Lower lobe of right lung (tissue), 2 donors: ENCODE measurements at places on chromosomes 1 and 21. TPM values are rescaled to one million over a fixed set of nuclear protein-coding genes. Genes with fewer than 3 reads are reported as not detected.

- H3K4me1 ChIP-seq, result peaks cover 19% of the 10 kb centered on the region
- no peak overlapping the region for H3K4me3 ChIP-seq
- H3K27me3 ChIP-seq, result no peaks in the 10 kb centered on the region
- no peak overlapping the region for H3K27ac ChIP-seq
Measured at GRCh38 chr21:15446223-15446622, 283.6 kb upstream of the USP25 start.

GRCh38 chr1:32500387-32501209 is 35.7 kb downstream of the ZBTB8B start:
- no peaks in the 10 kb centered on the region for H3K36me3 ChIP-seq
- no peaks in the 10 kb centered on the region for H3K27me3 ChIP-seq
- H3K27ac ChIP-seq, result peak overlapping the region; percentile 98
- peak; percentile 85 for DNase-seq
- H3K4me3 ChIP-seq, result peak overlapping the region; percentile 75
- peaks cover 23% of the 10 kb centered on the region for H3K4me1 ChIP-seq

- H3K27me3 ChIP-seq, result no peaks in the 10 kb centered on the region
- DNase-seq, result no peak
- no peak overlapping the region for H3K27ac ChIP-seq
Measured at GRCh38 chr1:185914089-185914488, 179.9 kb downstream of the HMCN1 start.

DNA sequence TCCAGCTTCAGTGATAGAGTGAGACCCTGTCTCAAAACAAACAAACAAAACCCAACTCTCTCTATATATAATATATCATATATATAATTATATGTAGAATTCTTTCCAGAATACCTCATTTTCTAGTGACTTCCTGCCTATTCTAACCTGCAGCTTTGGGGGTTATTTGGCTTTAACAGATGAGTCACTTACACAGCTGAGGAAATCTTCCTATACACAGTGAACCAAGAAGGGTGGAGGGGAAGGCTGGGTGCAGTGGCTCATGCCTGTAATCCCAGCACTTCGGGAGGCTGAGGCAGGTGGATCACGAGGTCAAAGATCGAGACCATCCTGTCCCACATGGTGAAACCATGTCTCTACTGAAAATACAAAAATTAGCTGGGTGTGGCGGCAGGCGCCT is 9.2 kb downstream of the RAB29 start:
- no peak overlapping the region for H3K4me3 ChIP-seq
- no peaks in the 10 kb centered on the region for H3K27me3 ChIP-seq
- peaks cover 14% of the 10 kb centered on the region for H3K36me3 ChIP-seq
- DNase-seq, result no peak
- no peak overlapping the region for H3K27ac ChIP-seq
- H3K4me1 ChIP-seq, result no peaks in the 10 kb centered on the region

The CTH gene
- total RNA-seq, result 5.0 TPM

DNA sequence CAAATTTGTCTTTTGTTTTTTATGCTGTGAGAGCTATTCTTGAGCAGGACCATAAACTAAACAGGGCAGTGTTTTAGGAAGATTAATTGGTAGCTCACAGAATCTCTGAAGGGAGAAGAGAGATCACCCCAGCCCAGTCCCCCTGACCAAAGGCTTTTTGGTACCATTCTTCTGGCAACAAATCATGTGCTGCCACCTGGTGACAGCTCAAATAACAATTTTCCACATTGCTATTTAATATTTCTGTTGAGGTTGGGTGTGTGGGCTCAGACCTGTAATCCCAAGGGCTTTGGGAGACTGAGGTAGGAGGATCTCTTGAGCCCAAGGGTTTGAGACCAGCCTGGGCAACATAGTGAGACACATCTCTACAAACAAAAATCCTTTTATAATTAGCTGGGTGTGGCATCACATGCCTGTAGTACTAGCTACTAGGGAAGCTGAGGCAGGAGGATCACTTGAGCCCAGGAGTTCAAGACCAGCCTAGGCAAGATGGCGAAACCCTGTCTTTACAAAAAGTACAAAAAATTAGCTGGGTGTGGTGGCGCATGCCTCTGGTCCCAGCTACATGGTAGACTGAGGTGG is 2.2 kb upstream of the TESK2 start:
- no peak overlapping the region for H3K27ac ChIP-seq
- no peaks in the 10 kb centered on the region for H3K36me3 ChIP-seq
- no peak overlapping the region for H3K4me3 ChIP-seq
- no peak for DNase-seq
- H3K27me3 ChIP-seq, result no peaks in the 10 kb centered on the region

- H3K27ac ChIP-seq, result no peak overlapping the region
- H3K27me3 ChIP-seq, result no peaks in the 10 kb centered on the region
- no peaks in the 10 kb centered on the region for H3K36me3 ChIP-seq
- DNase-seq, result no peak
- no peak overlapping the region for H3K4me3 ChIP-seq
Measured at GRCh38 chr1:58434607-58435006, 111.9 kb downstream of the OMA1 start.

The CFAP141 gene
- 2.8 TPM for total RNA-seq

- H3K36me3 ChIP-seq, result no peaks in the 10 kb centered on the region
- H3K27ac ChIP-seq, result no peak overlapping the region
- peaks cover 35% of the 10 kb centered on the region for H3K4me1 ChIP-seq
- no peaks in the 10 kb centered on the region for H3K27me3 ChIP-seq
- DNase-seq, result peak; percentile 32
Measured at GRCh38 chr1:228081144-228081543, 1.4 kb upstream of the ARF1 start.

The FLAD1 gene
- total RNA-seq, result 31.9 TPM

- H3K4me3 ChIP-seq, result no peak overlapping the region
- peaks cover 32% of the 10 kb centered on the region for H3K36me3 ChIP-seq
- no peaks in the 10 kb centered on the region for H3K27me3 ChIP-seq
- no peak for DNase-seq
- H3K4me1 ChIP-seq, result no peaks in the 10 kb centered on the region
- H3K27ac ChIP-seq, result no peak overlapping the region
Measured at GRCh38 chr1:172609528-172609927, 49.4 kb upstream of the FASLG start.
